ENCODE measurements at places on chromosomes 7 and 10. TPM values are rescaled to one million over a fixed set of nuclear protein-coding genes. Genes with fewer than 3 reads are reported as not detected.

DNA sequence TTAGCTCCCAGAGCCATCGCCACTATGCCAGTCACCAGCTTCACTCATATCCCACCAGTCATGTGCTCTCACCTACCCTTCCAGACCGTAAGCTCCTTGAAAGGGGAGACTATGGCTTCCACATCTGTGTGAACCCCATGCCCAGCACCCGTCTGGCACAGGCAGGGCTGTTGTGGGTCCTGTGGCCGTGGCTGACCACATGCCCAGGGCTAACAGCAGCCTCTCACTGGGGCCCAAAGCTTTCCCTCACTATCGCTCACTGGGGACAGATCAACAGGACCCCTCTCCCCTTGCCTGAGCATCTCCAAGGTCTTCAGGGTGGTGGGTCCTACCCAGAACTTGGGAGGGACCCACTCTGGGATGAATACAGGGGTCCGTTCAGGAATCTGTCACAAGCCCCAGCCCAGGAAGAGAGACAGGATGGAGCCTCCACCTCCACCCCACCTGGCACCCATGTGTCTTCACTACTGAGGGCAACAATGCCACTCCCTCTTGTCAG is 303.9 kb downstream of the GRID1 start:
- DNase-seq: no peak

- DNase-seq: no peak
Observed at GRCh38 chr7:105278973-105279687, 109.6 kb downstream of the SRPK2 start.

DNA sequence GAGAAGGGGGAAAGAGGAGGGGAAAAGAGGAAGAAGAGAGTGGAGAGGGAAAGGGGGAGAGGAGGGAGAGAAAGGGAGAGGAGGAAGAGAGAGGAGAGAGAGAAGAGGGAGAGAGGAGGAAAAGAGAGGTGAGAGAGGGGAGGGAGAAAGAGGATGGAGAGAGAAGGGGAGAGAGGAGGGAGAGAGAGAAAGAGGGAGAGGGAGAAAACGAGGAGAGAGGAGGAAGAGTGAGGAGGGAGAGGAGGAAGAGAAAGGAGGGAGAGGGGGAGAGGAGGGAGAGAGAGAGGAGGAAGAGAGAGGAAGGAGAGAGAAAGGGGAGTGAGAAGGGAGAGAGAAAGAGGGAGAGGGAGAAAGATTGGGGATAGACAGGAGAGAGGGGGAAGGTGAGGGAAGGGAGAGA is 197.6 kb upstream of the FOXK1 start:
- no peak for DNase-seq

DNA sequence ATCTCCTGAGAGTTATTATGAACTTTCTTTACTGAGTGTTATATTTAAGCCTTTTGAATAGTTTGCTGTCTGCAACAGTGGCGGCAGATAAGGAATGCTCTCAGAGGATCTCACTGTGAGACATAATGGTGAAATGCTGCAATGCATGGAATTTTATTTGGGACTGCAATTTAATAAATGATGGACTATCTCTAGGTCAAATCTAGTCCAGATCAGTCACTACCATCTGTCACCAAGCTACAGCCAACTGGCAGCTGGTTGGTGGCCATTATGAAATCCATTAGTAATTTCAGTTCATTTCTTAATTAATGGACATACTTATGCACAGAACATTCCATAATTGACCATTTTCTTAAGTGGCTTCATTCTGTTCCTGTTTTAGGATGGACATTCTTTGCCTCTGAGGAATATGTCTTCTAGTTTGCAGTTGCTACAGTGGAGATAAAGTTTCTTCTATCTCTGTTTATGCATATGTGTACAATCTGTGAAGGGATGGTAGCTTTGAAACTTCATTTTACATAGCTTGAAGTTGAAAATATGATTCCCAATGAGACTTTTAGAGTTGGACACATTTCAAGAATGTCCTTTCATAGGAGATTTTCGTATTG is 586.6 kb downstream of the SUGCT start:
- DNase-seq: no peak

DNA sequence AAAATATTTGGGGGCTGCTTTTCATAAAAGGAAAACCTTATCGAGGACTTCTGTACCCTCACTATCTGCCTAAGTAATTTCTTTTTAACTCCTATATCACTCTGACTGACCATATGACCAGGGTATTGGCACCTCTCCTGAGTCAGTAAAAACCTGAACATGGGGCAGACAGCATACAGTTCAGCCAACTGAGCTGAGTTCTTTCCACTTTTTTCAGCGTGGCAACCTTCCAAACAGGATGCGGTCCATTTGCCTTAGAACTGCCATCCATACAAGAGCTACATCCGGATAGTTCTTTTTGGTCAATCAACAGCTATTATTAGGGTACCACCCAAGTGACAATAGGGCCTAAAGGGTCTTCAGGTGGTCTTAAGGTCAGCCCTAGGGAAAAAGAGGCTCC is 122.6 kb downstream of the MARCHF5 start:
- no peak for DNase-seq

- DNase-seq: peak; percentile 16
Observed at GRCh38 chr7:87886875-87887274, 10.6 kb downstream of the DBF4 start.

DNA sequence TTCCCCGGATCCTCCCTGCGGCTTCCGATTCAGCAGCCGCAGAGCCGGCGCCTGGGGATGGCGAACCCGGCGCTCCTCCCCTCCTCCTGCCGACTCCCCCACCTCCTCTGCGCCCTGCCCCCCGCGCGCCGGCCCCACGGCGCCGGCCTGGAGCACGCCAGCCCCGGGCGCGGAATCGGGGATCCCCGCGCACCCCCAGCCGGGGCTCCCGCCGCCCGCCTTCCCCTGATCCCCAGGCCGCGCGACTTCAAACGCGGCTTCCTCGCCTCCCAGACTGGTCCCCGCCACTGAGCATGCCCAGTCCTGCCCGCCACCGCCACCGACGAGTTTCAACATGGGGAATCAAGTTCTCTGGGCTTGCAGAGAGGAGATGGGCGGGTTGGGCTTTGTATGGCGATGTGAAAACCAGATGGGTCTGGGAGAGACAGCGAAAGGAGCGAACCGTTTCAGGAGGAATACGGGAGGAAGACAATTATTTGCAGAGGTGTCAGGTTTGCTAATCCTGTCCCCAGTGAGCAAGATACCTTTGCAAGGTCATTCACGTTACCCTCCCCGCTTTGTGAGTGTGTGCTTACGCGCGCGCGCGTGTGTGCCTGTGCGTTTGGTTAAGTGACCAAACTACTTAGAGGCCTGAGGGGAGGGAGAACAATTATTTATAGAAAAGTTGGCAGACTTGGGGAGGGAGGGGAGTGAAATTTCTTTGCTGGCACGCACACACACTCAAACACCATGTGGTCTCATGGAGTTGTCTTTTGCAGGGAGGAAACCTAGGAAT is at the start of gene PANK1:
Gene PANK1 (minus strand): TSS at position 276 of the 775 bp plus-strand sequence. CDS start 351 bp downstream, outside the sequence.
- DNase-seq: peak; percentile 76

DNA sequence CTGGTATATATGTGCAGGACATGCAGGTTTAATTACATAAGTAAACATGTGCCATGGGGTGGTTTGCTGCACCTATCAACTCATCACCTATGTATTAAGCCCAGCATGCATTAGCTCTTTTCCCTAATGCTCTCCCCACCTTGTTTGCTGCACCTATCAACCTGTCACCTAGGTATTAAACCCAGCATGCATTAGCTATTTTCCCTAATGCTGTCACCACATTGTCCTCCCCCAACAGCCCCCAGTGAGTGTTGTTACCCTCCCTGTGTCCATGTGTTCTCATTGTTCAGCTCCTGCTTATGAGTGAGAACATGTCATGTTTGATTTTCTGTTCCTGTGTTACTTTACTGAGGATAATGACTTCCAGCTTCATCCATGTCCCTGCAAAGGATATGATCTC is 300.5 kb downstream of the ANKRD7 start:
- DNase-seq: no peak

- no peak for DNase-seq
Observed at GRCh38 chr7:25118048-25118753, 6.9 kb downstream of the CYCS start.

GRCh38 chr7:36784991-36785940 is 61.0 kb upstream of the AOAH start:
- peak; percentile 7 for DNase-seq

GRCh38 chr10:60028081-60028480 is 121.7 kb upstream of the CCDC6 start:
- DNase-seq: no peak

Gene LIPM
- polyA plus RNA-seq: not detected

Gene ACSM6
- polyA plus RNA-seq: 0.19 TPM
